ENCODE measurements at places on chromosomes 3 and 15.

GRCh38 chr3:111895071-111895470 lies 36.0 kb downstream of the PHLDB2 start:
- DNase-seq = peak; percentile 75

DNA sequence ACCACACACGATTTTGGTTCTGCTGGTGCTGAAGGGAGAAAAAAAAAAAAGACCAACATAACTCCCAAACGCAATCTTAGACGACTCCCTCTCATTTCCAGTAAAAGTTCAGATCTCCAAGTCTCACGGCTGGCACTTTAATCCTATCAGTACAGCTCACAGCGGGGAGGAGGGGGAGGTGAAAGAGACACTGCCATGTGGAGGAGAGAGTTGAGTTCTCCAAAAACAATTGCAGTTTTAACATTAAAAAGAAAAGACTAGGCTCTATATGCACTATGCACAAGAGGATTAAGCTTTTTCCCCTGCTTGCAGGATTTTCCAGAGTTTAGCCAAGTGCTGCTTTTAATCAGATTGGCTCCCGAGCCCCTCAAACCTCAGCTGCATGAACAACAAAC lies 16.8 kb downstream of the BMF start:
- no peak for DNase-seq

DNA sequence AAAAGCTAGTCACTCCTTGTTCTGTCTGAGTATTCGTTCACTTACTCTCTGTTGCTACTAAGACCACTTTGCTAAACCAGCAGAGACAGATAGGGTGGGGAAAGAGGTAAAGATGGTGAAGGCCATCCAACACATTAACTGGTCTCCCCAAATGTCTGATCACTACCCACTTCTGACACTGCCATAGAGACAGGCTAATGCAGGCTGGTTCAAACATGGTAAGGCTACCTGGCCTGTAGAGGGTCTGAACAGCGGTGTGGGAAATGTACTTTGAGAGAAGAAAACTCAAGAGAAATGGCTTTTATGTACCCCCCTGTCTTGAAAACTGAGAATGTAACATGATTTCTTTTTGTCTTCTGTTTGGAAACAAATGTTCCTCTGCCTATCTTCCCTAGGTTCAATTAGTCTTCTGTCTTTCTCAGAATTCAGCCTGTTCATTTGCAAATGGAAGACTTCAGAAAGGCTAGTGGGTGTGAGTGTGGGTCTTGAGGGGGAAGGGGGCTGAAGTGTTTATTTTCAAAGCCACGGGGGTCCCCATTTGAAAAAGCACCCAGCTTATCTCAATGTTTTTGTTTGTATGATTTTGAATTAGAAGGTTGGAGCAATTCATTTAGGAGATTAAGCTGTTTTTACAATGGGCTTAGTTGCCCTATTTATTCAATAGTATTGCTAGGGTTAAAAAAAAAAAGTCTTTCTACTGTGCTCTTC lies 15.8 kb downstream of the ALDH1A2 start:
- no peak for DNase-seq

DNA sequence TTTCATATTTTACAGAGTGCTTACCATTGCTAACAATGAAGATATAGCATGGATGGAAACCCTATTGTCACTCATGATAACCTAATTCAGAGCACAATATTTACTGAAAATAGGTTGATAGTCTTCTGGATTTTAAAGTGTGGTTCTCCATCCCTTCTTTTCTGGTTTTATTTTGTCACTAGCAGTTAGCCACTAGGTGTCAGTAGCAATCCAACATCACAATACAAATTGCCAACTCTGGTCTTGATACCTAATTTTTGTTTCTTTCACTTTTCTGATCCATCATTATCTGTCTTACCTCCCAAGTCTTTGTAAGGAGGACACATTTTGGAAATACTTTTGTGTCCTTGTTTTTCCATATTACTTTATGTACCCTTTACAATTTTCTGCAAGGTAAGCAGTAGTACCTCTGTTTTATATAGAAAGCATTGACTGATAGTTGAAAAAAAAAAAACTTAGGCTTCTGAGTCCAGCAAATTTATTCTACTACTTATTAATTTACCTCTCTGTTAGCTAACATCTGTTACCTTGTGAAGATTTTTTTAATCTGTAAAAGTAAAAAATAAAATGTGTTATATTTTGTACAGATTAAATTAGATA lies 28.3 kb upstream of the CRYBG3 start:
- peak; percentile 70 for DNase-seq

DNA sequence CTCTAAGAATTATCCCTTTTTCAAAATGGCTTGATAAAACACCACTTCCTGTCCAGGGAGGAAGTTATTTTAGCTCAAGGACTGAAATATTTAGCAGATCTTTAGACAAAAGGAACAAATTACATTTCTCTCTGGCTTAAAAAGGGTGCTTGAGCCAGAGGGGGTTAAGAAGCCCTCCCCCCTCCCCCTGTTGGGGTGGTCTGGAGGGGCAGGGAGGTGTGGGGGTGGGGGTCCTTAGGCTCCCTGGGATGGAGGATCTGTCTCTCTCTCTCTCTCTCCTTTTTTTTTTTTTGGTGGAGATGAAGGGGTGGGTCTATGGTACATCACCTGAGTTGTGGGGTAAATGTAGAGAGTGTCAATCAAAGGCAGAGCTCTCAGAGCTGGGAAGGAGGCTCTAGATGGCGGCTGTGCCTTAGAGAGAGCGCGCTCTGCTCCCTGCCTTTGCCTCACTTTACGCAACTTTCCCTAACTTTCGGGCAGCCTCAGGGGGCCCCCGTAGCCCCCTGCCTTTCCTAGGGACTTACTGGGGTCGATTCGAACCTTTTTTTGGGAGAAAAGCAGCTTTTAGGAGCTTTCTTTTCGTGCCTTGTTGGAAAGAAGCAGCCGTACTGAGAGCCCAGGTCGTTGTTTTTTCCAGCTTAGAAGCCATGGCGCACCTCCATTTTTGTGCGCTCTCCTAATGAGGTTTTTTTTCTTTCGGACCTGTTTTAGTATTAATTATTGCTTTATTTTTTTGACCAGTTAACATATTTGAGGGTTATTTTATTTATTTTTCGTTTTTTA lies at the start of gene CHD2:
TSS of gene CHD2 (plus strand) at position 377 of the 783 bp plus-strand sequence. CDS start 914 bp downstream, outside the sequence.
- peak; percentile 93 for DNase-seq

DNA sequence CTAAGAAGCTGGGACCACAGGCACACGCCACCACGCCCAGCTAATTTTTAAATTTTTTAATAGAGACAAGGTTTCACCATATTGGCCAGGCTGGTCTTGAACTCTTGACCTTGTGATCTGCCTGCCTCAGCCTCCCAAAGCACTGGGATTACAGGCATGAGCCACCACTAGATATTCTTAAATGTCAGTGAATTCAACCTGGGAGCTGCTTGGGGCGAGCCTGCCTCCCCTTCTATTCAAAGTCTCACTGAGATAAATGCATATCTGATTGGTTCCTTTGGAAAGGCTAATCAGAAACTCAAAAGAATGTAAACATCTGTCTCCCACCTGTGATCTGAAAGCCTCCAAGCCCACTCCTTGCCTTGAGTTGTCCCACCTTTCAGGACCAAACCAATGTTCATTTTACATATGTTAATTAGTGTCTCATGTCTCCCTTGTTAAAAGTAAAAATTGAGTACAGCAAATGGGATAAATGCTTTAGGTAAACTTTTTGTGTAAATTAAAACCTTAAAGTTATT lies 15.0 kb downstream of the CYP11A1 start:
- DNase-seq = no peak

- DNase-seq = peak; percentile 93
Measured at GRCh38 chr3:100865442-100865841, 127.8 kb downstream of the ABI3BP start.

GRCh38 chr3:72523429-72524151 lies 324.7 kb downstream of the SHQ1 start:
- no peak for DNase-seq

DNA sequence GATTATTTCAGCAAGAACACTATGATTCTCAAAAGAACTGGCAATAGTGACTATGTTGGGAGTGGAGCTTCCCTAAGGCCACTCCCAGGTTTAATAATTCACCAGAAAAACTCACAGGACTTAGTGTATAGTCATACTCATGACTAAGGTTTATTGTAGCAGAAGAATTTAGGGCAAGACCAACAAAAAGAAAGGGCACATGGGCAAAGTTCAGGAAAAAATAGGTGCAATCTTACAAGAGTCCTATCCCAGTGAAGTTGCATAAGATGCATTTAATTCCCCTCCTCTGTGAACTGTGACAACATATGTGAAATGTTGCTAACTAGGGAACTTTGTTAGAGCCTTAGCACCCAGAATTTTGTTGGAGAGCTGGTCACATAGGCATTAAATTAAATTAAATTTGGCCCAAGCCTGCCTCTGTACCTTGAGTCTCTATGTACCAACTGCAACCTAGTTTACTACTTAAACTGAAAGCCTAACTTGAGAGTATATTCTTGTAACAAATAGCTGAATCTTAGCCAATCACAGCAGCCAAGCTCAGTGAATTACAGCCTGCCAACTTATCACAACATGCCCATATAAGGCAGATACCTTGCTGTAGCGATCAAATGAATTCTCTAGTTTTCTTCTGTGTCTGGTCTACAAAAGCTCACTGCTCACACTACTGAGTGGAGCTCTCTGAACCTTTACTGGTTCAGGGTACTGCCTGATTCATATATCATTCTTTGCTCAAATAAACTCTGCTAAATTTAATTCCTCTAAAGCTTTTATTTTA lies 386.2 kb upstream of the ARHGEF26 start:
- no peak for DNase-seq

GRCh38 chr15:80597076-80597475 lies 98.0 kb upstream of the ABHD17C start:
- no peak for DNase-seq

DNA sequence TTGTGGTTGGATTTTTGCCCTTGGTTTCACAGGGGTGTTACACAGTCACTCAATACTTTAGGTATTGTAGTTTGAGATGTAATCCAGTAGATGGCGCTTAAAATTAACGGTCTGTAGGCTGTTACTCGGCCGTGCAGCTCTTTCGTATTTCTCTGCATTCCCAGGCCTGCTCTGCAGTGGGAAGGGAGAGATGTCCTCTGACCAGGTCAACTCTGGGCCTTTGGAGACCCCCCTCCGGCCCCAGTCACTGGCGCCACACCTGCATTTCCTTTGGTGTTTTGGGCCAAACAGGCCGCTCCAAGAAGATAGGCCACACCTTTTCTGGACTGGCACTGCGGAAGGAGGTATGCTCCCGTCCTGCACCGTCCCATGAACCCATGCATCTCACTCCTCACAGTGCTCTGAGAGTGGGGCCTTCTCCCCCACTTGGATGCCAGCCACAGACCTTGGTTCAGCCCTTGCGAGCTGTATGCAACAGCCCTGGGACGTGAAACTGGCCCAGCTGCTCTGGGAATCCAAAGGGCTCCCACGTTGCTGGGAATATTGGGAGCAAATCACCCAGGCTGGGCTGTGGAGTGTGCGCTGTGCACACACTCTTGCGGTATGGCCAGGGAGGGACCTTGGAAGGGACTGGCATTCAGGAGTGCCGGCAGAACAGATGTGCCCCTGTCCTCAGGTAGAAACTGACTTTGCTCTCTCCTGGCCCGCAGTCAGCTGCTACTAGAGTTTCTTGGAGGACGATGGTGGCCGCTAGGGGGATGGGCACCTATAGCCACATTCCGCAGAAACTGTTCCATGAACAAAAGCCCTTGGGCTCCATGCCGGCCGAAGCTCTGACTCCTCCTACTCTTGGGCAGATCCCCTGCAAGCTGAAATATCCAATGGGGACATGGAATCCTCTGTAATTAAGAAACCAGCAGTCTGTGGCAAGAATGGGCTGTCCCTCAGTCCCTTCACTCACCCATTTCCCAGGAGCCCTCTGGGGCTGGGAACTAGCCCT lies 410.5 kb upstream of the CADM2 start:
- peak; percentile 93 for DNase-seq

GRCh38 chr3:50466177-50466576 lies 37.3 kb downstream of the CACNA2D2 start:
- DNase-seq = no peak

DNA sequence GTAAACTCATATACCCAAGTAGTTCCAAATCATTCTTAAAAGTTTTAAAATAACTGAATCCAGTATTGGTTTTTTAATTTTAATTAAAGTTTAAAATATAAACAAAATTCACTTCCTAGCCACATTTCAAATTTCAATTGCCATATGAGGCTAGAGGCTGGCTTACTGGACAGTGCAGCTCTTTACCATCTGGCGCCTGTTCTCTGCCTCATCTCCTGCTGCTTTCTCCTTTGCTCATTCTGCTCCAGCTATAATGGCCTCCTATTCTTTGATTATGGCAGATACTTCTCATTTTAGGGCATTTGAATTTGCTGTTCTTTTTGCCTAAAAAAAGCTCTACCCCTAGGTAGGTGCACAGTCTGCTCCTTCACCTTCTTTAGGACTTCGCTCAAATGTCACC lies 19.1 kb downstream of the ARMC8 start:
- DNase-seq = no peak

DNA sequence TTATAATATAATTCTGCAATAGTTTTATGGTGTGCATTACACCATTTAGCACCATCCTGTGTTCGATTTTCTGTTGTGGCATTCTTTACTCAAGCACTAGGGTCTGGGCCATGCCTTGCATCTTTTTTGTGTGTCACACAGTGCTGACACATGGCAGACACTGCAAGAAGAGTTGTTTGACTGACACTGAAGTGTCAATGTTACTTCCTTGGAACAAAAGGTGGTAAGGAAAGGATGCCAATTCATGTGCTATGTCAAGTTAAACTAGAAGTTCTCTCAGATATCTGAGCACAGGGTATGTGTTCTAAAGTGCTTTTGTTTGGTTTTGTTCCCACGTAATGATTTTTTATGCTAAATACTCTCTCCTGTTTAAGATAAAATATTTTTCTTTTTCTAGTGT lies 102.5 kb upstream of the UNC13C start:
- DNase-seq = no peak

- no peak for DNase-seq
Measured at GRCh38 chr3:144431134-144431533, 459.5 kb downstream of the DIPK2A start.

GRCh38 chr15:52011711-52012144 lies 7.3 kb upstream of the MAPK6 start:
- DNase-seq = no peak

DNA sequence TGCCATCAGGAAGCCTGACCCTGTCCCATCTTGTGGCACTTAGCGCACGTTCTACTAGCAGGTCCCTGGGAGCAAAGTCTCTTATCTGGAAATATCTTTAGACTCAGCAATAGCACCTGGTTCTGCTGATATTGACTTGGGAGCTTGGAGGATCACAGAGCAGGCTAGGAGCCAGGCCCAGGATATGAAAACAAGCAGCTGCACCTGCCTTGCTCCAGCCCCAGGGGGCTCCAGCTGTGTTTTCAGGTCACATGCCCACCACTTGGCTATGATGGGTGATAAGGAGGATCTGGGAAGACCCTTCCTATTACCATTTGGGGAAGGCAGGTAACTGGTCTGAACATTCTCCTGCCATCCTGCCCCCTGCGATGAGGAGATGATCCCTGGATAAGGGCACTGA lies 87.8 kb downstream of the C3orf70 start:
- DNase-seq = no peak

- no peak for DNase-seq
Measured at GRCh38 chr3:17655743-17656142, 86.7 kb downstream of the TBC1D5 start.

GRCh38 chr3:4982773-4983738 lies 3.8 kb downstream of the BHLHE40 start:
- DNase-seq = peak; percentile 41

GRCh38 chr3:46717447-46718231 lies at the start of gene PRSS50:
TSS of gene PRSS50 (minus strand) at chr3:46717869. CDS start at chr3:46717824, 45 bp downstream.
- no peak for DNase-seq
